ENCODE measurements at places on chromosomes 1 and 21. TPM values are rescaled to one million over a fixed set of nuclear protein-coding genes. Genes with fewer than 3 reads are reported as not detected.

Gene MYOG
- total RNA-seq = not detected

Gene KRTAP25-1
- total RNA-seq = not detected

Gene TSPEAR
- not detected for total RNA-seq

Gene DYNLT4
- 4.6 TPM for total RNA-seq

Gene C1QC
- 0.52 TPM for total RNA-seq

Gene SERPINC1
- 0.10 TPM for total RNA-seq

Gene CCDC190
- total RNA-seq = not detected

Gene TAS1R3
- total RNA-seq = 0.94 TPM

All from mononuclear cell (primary cell).